ENCODE measurements at places on chromosomes 6 and 20.

GRCh38 chr6:105331927-105332326, 71.0 kb downstream of the PREP start:
- DNase-seq = no peak

DNA sequence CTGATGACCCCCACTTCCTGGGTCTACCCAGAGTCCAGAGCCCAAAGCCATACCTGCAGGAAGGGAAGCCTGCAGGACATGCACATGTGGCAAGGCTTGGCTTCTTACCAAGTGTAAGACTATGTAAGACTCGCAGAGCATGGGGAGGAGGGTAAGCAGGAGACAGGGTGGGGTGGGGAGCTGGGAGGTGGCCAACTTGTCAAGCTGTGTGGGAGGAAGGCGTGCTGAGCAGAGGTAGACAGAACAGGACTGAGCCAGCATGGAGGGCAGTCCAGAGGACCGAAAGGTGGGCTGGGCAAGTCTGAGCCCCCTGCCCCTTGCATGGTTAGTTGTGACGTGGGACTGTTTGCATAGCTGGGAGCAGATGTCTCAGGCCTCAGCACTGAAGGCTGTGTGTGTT, 53.4 kb upstream of the RNF24 start:
- no peak for DNase-seq

DNA sequence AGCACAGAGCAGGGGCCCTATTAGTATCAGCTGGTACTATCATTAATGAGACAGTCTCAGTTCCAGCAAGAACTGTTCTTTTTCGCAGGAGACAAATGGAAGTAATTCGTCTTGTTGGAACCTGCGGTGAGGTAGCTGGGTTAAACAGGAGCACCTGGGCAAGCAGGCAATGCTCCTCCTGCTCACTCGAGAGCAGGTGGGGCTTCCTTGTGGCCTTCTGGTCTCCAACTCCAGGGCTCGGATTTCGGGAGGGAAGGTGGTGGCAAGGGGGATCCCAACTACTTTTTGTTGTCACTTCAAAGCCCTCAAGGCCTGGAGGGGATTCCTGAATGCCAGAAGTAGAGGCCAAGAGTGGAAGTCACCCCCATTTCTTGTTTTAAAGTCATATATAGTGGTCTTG, 1.3 kb upstream of the SPEF1 start:
- DNase-seq = no peak

- DNase-seq = peak; percentile 32
These were observed 891 bp upstream of the POU3F2 start for GRCh38 chr6:98833307-98834059.

DNA sequence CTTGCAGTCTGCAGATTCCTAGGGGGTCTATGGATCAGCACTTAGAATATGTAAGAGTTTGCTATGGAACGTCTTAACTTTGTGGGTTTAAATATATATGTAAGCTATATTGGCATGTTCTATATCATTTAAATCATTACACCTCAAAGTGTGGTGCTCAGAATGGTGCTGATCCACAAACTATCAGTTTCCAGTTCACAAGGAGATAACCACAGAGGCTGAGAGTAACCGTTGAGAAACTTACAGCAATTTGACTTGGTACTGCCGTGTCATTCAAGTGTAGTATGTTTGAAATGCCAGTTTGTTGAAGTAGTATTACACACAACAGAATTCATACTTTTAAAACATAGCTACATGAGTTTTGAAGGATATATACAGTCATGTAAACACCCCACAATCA, 279.7 kb downstream of the FARS2 start:
- no peak for DNase-seq

GRCh38 chr20:22920898-22921297, 114.2 kb upstream of the SSTR4 start:
- no peak for DNase-seq

- no peak for DNase-seq
These were observed 370.0 kb upstream of the SPTLC3 start for GRCh38 chr20:12638633-12639312.

DNA sequence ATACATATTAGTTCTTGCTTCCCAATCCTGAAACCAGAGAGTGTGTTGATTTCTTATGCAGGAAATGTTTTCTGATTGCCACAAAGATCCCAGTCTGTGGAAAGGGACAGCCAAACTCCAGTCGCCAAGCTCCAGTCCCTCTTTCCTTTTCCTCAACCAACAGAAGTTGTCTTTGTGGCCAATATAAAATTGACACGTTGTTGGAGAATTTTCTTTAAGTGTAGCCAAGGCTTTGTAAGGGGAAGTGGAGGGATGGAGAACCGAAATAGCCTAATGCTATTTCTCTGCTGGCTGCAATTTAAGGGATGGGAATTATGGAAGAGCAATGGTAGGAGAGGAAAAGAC, 5.4 kb downstream of the ADGRB3 start:
- no peak for DNase-seq

- no peak for DNase-seq
These were observed 193.3 kb downstream of the TMEM200A start for GRCh38 chr6:130559166-130559565.

- no peak for DNase-seq
These were observed 17.1 kb downstream of the RNF182 start for GRCh38 chr6:13941902-13942301.

DNA sequence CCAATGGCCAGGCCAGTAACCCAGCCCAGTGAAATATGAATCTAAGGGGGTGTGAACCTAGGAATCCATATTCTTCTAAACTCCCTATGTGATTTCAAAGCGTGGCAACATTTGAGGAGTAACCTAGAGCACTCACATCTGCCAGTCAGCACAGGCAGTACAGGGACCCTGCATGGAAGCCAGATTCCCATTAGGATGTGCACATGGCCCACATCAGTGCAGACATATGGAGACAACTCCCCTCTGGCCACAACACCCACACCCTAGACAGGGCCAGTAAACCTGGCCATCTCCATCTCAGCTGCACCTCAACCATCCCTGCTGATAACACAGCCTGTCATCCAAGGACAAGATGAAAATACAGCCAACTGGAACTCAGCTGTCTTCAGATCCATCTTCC, 56.5 kb downstream of the KIF16B start:
- no peak for DNase-seq

DNA sequence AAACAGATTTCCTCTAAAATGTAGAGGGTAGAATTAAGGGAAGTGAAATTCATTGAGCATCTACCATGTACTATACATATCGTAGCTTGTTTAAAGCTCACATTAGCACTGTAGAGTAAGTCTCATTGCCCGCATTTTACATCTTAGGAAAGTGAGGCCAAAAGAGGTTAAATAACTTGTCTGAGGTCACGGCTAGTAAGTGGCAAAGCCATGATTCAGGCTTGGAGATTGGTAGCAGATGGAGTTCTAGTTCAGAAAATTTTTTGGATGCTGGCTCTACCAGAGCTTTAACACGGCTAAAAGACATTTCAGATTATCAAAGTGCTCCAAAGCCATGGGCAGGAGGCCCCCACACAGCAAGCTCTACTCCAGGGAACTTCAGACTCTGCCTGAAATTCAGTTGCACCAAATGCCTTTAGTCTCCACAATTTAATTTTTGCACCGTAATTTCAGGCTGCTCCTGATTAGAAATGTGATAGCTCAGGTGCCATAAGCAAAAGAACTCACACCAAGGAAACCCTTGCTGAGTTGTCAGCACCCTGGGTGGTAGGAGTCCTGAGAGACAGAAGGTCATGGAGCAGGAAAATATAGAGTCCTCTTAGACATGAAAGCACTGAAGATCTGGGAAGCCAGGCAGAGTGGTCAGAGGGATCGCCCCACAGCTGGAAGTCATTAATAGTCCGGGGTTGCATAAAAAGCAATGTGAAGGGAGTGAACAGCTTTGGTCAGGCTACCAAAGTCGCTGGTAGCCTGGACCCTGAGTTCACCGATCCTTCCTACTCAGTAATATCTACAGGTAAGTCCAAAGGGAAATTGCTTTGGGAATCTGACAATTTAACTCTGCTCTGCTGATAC, 55.2 kb upstream of the ASIP start:
- no peak for DNase-seq

DNA sequence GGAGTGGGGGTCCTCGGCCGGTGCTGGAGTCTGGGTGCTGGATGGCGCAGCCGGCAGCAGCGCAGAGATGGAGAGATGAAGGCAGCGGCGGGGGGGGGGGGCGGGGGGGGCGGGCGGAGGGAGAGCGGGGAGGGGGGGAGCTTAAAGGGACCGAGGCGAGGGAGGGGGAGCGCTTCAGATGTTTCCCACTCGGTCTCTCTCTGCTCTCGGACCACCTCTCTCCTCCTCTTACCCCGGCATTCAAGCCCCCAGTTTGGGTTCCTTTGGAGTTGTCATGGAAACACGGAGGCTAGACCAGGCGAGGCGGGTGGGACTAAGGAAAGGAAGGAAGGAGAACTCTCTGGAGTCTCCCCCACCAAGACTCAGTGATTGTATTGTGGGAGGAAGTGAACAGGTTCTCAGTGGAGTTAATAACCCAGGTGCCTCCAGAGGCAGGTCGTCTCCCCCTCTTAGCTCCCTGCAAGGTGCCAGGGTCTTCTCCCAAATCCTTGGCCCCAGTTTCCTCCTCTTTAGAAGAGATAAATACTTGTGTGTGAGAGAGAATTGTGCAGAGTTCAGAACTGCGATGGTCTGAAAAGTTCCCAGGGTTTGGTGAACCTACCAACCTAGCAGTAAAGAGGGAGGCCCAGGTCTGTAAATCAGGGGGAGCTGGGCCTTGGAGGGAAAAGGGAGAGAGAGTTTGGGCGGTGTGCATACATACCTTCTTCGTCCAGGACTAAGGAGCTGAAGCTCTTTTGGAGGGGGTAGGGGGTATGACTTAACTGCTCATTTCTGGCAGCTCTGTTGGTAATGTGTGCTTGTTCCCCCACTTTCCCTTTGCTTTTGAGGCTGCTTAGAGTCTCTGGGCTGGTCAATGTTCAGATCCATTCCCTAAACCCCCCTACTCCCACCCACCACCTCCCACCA, at the start of gene PRRT1:
TSS of gene PRRT1 (minus strand) at position 77 of the 906 bp plus-strand sequence. CDS start 112 bp downstream, outside the sequence.
- no peak for DNase-seq

DNA sequence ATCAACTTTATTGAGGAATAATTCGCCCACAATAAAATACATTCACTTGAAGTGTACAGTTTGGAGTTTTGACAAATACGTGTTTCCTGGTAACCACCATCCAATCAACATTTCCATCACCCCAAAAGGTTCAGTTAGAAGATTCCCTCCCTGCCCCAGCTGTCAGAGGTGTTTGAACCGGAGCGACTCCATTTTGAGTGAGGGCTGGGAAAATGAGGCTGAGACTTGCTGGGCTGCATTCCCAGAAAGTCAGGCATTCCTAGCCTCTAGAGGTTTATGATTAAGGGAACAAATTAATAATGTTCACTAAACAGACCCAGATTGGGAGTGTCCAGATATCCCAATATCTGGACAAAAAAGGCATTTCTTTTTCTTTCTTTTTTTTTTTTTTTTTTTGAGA, 33.0 kb upstream of the BLCAP start:
- no peak for DNase-seq

- DNase-seq = no peak
These were observed 8.0 kb upstream of the PTPN1 start for GRCh38 chr20:50501972-50502745.

GRCh38 chr6:156587071-156587470, 190.1 kb upstream of the ARID1B start:
- DNase-seq = no peak

DNA sequence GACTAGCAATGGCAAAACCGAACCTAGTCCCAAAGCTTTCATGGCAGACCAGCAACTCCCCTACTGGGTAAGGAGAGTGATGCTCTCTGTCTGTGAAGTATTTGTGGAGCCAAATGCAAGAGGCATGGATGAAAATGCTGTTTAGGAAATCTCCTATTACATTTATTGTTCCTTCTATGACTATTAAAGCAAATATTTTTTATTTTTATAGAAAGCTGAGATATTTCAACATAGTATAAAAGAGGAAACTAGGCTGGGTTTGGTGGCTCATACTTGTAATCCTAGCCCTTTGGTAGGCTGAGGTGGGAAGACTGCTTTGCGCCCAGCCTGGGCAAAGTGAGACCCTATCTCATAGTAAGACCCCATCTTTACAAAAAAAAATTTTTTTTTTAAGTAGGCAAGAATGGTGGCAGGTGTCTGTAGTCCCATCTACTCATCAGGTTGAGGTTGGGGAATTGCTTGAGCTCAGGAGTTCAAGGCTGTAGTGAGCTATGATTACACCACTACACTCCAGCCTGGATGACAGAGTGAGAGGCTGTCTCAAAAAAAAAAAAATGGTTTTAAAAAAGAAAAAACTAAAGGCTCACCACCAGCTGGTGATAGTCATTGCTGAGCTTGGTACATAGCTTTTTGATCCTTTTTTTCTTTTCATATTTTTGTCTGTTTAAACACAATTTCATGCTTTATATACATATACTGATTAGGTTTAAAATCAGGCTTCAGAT, 11.3 kb downstream of the KDM1B start:
- no peak for DNase-seq

DNA sequence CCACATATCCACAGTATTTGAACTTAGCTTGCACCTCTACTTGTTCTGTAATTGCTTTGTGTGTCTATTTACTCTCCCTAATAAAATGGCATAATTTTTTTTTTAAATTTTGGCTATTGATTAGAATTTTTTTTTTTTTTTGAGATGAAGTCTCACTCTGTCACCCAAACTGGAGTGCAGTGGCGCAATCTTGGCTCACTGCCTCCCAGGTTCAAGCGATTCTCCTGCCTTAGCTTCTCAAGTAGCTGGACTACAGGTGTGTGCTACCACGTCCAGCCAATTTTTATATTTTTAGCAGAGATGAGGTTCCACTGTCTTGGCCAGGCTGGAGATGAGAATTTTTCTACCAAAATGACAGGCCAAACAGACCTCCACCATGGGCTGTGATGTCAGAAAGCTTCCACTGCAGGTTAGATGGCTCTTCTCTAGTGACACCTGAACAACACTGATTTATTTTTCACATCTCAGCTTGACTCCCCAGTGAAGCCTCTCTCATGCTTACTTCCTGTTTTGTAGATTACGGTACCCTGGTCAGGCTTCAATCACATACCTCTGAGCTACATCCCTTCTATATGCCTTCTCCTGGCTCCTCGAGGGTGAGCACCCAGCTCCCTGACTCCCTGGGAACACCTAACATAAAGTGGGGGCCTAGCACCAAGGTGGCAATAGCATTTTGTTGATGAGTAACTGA, 112.8 kb downstream of the ARHGAP18 start:
- DNase-seq = no peak

DNA sequence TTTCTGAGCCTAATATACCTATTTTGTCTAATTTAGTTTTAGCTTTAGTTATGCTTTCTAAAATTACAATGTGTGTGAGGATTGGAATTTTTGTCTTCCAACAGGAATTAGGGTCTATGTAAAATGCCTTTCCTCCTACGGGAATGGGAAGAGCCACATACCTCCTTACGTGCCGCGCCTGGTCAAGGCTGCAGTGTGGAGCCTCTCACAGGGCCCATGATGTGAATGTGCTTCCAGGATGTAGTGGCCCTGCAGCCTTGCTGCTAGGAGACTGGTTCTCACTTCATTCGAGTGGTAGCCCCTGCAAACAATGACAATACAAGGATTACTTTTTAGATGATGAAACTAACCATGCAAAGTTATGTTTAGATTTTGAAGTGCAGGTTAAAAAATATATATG, 110.2 kb downstream of the SOBP start:
- no peak for DNase-seq

- DNase-seq = no peak
These were observed 37.6 kb downstream of the SLC2A10 start for GRCh38 chr20:46746956-46747526.

GRCh38 chr20:63179687-63180568, 36.0 kb downstream of the YTHDF1 start:
- no peak for DNase-seq

GRCh38 chr6:32196682-32197616, 4.5 kb upstream of the GPSM3 start:
- no peak for DNase-seq

- no peak for DNase-seq
These were observed 38.1 kb downstream of the SYNE1 start for GRCh38 chr6:152598901-152599537.

GRCh38 chr20:50743087-50743486, 11.7 kb downstream of the PARD6B start:
- no peak for DNase-seq

- DNase-seq = no peak
These were observed 279.2 kb upstream of the FERMT1 start for GRCh38 chr20:6401893-6402557.
